CD4-positive, alpha-beta T cell treated with Interleukin-17A for 1 hour (primary cell): ENCODE measurements at places on chromosomes 1 and 21.

DNA sequence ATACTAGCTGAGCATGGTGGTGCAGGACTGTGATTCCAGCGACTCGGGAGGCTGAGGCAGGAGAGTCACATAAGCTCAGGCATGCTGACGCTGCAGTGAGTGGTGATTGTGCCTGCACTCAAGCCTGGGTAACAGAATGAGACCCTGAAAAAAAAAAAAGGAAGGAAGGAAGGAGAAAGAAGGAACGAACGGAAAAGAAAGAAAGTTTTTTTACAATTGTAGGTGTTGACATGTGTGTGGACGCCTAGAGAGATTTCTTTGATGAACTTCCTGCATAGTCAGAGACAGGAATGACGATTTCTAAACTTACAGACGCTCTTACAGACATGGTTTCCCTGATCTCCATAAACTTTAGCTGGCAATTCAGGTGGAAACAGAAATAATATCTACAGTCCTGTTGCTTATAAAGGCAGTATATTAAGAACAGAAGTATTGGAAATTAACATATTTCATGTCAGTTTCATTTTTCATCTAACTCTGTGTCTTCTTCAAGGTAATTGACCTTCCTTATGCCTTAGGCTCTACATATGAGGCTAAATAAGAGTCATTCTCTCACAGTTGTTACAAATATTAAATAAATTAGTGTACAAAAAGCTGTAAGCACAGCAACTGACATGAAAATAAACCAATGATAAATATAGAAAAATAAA is 4.1 kb downstream of the SAMSN1 start:
- peak; percentile 65 for DNase-seq

DNA sequence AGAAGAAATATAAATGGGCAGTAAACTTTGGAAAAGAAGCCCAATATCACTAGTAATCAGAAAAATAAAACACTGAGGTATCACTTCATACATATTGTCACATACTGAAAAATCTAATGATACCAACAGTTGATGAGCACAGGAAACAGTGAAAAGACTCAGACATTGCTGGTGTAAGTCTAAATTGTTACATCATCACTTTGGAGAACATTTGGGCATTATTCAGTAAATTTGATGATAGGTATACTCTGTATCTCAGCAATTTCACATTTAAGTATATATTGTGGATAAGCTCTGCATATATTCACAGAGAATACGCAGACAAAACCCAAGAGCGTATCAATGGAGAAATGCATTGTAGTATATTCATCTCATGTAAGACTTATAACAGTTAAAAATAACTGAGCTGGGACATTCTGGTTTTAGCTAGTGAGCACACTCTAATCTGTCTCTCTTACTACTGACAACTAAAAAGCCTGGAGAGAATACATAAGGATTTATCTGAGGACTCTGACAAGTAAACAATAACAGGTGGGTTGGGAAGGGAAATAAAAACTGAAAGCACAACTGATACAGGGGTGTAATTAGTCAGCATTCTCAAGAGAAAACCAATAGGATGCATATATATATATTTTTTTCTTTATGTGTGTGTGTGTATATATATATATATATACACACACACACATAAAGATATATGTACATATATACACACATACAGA is 212.7 kb upstream of the JUN start:
- no peak for DNase-seq

- no peak for DNase-seq
These were observed 11.5 kb downstream of the RORC start for GRCh38 chr1:151819976-151820623.

DNA sequence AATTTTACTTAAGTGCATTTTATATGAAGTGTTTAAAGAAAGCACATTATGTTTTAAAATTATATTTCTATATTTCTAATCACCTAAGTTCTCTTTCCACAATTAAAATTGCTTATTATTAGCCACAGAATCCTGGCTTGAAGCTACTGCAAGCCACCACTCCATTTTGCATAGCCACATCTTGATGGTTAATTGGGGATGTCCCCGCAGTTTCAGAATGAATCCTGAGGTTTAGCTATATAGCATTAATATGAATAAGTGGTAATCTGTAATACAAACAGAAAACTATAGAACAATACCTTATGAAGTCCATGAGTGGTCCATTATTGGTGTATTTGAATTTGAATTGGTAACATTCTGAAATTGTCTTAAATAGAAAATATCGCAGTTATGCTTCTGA is 11.6 kb upstream of the GOLPH3L start:
- no peak for DNase-seq

- DNase-seq: no peak
These were observed 3895.3 kb downstream of the SRGAP2C start for GRCh38 chr1:125080077-125080476.

DNA sequence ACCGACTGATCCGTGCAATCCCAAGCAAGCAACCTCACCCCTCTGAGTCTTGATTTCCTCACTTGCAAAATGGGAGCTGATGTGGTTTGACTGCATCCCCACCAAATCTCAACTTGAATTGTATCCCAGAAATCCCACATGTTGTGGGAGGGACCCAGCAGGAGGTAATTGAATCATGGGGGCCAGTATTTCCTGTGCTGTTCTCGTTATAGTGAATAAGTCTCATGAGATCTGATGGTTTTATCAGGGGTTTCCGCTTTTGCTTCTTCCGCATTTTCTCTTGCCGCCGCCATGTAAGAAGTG is 58.4 kb downstream of the FHAD1 start:
- no peak for DNase-seq

- no peak for DNase-seq
These were observed 4.3 kb downstream of the MGST3 start for GRCh38 chr1:165635329-165635728.

- DNase-seq: no peak
These were observed 35.5 kb downstream of the VPS26C start for GRCh38 chr21:37231671-37232070.

DNA sequence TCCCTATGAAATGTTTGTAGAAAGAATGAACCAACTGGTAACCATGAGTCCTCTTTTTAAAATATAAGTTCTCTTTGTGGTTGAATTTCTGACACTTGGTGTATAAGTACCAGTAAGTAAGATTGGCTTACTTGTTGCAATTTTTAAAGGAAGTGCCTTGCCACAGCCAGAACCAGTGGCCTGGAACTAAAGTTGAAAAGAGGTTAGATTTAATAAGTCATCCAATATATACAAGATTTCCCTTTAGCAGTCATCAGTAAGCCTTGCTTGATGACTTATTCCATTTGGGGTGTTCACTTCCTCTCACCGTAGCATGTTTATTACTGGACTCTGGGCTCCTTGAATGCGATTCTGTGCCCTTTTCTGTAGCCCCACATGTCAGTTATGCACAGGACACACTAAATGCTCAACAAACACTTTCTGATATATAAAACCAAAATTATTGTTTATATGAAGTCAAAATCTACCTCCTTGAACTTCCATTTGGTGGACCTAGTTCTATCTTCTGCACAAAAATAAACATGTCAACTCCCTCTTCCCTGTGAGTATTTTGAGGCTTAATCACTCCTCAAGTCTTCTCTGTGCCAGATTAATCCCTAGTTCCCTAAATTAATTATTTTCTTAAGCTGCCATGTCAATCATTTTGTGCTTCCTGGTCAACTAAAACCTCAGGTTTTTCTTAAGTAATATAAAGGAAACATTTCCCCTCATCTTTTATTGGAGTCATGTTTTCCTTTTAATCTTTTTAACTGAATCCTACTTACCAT is 218.1 kb downstream of the ST6GALNAC3 start:
- no peak for DNase-seq

DNA sequence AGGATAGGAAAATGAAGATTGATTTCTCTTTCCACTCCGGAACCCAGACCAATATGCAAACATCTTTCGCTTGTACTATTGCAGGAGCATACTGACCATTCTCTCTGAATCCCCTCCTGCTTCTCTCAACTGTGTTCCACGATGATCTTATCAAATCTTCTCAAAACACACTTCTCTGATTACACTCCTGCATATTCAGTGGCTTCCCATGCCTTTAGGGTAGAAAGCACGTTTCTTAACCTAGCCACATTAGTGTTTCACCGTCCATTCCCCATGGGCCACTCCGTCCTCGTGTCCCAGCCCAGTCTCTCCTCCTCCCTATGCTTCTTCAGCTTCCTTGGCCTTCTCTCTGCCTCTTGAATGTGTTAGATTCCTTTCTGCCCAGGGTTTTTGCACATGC is 198.5 kb downstream of the ZP4 start:
- no peak for DNase-seq

GRCh38 chr1:54979327-54979891 is 1.0 kb upstream of the TMEM61 start:
- DNase-seq: no peak

DNA sequence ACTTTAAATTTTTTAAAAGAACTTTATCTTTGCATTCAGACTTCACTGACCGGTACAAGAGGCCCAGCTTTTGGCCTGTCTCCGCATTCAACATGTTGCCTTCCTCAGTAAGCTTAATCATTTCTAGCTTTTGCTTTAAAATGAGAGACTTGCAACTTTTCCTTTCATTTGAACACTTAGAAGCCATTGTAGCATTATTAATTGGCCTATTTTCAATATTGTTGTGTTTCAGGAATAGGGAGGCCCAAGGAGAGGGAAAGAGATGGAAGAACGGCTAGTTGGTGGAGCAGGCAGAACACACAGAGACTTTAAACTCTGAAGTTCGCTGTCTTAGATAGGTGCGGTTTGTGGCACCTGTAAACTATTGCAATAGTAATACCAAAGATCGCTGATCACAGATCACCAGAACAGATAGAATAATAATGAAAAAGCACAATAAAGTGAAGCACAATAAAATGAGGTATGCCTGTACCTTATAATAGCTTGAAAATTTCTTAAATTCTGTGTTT is 31.4 kb downstream of the RABGAP1L start:
- no peak for DNase-seq

DNA sequence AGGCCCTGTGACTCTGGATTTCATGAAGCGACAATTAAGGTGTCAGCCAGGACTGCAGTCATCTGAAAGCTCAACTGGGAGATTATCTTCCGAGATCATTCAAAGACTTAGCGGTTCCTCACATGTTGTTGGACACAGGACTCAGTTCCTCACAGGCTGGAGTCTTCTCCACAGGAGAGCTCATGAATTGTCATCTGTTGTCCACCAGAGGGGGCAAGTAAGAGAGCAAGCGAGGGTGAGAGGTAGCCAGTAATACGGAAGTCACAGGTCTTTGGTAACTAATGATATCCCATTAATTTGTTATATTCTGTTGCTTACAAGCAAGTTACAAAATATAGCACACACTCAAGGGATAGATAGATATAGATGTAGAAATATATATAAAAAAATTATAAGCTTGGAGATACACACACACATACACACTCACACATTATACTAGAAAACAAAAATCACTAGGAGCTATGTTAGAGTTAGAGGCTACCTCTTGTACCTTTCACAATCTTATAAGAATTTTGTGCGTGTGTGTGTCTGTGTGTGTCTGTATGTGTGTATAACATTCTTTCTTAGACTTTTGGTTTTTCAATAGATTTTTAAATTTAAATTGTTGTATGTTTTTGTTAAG is 1695.3 kb downstream of the BRINP3 start:
- DNase-seq: no peak

- no peak for DNase-seq
These were observed 27.3 kb upstream of the RNF19B start for GRCh38 chr1:32991819-32992488.

- DNase-seq: no peak
These were observed 131.7 kb downstream of the BRINP2 start for GRCh38 chr1:177302357-177303044.

GRCh38 chr1:165144757-165145397 is 211.6 kb downstream of the LMX1A start:
- DNase-seq: peak; percentile 27

- DNase-seq: no peak
These were observed 414.2 kb downstream of the PTPRU start for GRCh38 chr1:29650476-29650875.

- DNase-seq: no peak
These were observed 13.5 kb upstream of the HJV start for GRCh38 chr1:146035048-146035423.

GRCh38 chr1:53257454-53258081 is 19.2 kb upstream of the MAGOH start:
- no peak for DNase-seq

DNA sequence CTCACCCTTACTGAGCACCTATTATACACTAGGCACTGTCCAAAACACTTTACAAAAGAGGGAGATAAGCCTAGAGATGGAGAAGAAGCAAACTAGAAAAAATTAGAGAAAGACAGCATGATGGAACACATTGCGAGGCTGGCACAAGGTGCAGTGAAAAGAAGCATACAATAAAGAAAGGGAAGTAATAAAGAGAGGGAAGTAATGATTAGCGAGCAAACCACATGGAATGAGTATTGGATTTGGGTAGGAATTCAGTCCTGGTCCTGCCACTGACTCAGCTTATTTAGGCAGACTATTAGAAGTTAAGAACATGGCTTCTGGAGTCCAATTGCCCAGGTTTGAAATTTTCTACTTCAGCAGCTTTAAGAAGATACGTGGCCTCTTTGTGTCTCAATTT is 32.6 kb upstream of the FNBP1L start:
- DNase-seq: no peak
